ENCODE measurements at places on chromosomes 16 and 17.

DNA sequence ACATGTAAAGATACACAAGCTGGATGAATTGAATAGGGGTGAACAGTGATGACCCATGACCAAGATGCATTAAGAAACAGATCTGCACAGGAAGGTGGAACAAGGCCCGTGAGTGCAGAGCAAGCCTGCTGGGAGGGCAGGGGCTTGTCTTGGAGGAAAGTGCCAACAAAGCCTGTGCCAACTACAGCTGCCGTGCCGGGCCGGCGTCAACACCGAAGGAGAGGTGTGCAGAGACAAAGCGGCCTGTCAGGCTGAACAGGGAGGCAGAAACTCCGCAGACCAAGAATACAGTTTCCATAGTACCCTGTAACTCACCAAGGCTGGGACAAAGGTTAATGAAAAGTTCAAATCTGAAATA, 46.7 kb downstream of the ANKRD11 start:
- no peak for DNase-seq

DNA sequence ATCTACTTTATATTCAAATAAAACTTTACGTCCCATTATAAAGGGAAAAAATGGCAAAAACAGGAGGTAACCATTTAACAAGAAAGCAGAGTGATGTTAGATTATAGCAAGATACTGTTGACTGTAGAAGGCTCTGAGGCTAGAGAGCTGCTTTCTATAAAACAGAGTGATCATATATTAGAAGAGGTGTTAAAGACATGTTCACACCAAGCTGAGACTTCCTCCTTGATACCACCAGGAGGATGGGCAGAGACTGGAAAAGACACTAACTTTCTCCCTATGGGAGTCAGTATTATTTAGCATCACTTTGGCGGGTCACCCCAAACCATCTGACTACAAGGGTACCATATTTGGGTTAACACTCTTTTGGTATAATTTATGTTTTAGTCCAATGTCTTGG, 687 bp upstream of the CIITA start:
- no peak for DNase-seq

DNA sequence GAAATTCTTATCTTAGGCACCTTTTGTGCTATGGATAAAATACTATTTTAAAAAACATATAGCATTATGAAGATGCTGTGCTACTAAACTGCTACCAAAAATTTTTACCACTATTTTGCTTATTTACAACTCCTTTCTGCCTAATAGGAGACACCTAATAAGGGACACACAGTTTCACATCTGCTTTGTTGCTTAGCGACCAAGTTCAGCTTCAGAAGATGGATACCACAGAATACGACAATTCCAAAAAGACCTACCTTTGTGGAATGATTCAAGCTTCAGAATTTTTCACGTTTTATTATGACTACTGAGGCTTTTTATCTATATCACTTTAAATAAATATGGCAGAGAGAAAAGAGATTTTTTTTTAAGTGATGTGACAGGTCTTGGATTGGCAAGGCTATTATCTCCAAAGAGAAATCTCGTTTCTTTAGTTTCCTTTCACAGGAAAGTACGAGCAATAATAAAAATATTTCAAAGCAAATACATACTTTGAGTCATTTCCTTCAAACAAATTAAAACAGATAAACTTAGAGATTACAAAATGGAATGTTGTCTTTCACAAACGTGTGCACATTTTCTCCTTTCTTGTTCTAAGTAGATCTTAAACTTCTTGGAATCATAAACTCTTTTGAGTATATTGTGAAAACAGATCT, 35.4 kb downstream of the SPAG9 start:
- DNase-seq = no peak

- no peak for DNase-seq
These were observed 30.3 kb downstream of the MMD start for GRCh38 chr17:55391244-55391757.

- DNase-seq = no peak
These were observed 35.2 kb downstream of the TNFRSF13B start for GRCh38 chr17:16936536-16937310.
